Natural killer cell treated with Interleukin-12 subunit alpha and Interleukin-12 subunit beta and Interleukin-15 and Interleukin-18, amount 100 ng/mL, for 72 hours (primary cell): ENCODE measurements at places on chromosomes 11 and 22. TPM values are rescaled to one million over a fixed set of nuclear protein-coding genes. Genes with fewer than 3 reads are reported as not detected.

The OR5P2 gene
- not detected for total RNA-seq

The ART1 gene
- total RNA-seq = not detected

GRCh38 chr11:123773959-123774358, 19.6 kb upstream of the OR6X1 start:
- no peak overlapping the region for H3K4me3 ChIP-seq
- no peaks in the 10 kb centered on the region for H3K36me3 ChIP-seq
- DNase-seq = no peak
- peaks cover 15% of the 10 kb centered on the region for H3K27me3 ChIP-seq
- no peaks in the 10 kb centered on the region for H3K4me1 ChIP-seq
- H3K27ac ChIP-seq = no peak overlapping the region

The PGA3 gene
- not detected for total RNA-seq

DNA sequence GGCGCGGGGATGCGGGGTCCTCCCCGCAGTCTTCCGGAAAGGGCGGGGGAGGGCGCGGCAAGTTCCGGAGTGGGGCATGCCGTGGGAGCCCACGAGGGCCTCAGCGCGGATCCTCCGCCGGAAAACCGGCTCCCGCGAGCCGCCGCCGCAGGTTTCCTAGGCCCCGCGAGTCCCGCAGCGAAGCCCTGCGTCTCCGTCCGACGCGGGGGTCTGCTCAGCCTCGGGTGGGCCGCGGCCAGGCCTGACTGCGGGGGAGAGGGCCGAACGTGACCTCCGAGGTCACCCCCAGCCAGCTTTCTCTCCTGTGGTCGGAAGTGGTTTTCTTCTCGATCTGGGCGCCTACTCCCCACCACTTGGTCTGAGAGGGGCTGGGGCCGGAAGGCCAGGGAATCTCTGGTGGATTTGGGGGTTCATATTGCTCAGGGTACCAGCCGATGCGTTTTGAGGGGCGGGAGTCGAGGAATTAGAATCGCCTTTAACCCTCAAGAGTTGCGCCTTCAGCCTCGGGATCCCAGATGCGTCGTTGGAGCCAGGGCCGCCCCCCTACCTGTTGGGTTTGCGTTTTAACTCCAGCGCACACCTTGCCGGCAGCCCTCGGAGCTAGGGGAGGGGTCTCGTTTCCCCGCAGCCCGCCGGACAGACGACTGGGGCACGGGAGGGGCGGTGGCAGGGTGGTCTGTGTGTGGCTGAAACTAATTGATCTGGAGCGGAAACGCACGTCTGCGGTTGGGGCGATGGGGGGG, 3.6 kb upstream of the CCND1 start:
- H3K27me3 ChIP-seq = peaks cover 45% of the 10 kb centered on the region
- H3K4me3 ChIP-seq = no peak overlapping the region
- H3K36me3 ChIP-seq = no peaks in the 10 kb centered on the region
- peaks cover 5% of the 10 kb centered on the region for H3K4me1 ChIP-seq
- no peak for DNase-seq
- H3K27ac ChIP-seq = no peak overlapping the region

DNA sequence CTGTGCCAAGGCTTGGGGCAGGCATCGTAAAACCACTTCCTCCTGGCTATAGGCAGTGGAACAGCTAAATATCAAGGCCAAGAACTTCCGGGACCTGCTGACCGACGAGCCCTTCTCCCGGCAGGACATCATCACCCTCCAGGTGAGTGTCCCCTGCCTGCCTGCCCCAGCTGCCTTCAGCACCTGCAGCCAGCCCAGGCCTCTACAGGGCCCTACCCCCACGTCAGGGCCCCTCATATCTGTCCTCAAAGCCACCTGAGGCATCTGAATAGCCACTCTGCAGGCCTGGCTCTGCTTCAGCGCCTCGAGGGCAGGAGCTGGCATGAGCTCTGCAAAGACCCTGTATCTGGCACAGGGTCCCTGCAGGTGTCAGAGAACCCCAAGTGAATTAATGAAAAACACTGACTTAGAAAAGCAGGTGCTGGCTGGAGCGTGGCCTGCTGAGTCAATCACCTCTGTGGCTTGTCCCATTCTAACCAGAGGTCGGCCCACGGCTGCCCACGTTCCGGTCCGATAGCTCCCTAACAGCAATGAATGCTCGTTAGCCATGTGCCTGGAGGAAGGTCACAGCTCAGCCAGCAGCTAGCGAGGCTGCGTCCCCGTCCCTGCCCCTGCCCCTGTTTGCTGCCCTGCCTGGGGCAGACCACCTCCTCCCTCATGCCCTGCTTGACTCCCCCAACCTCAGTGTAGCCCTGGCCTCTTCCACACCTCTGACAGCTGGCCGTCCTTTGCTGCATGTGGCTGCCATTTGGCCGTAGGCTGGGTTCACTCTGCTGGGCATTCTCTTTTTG, 16.8 kb downstream of the PPIL2 start:
- H3K27me3 ChIP-seq = no peaks in the 10 kb centered on the region
- H3K4me3 ChIP-seq = no peak overlapping the region
- DNase-seq = no peak
- peaks cover 26% of the 10 kb centered on the region for H3K4me1 ChIP-seq
- no peak overlapping the region for H3K27ac ChIP-seq
- no peaks in the 10 kb centered on the region for H3K36me3 ChIP-seq

- H3K27me3 ChIP-seq = no peaks in the 10 kb centered on the region
- H3K36me3 ChIP-seq = peaks cover 14% of the 10 kb centered on the region
- H3K27ac ChIP-seq = no peak overlapping the region
- H3K4me1 ChIP-seq = peaks cover 14% of the 10 kb centered on the region
Measured at GRCh38 chr11:111736621-111737443, 29.4 kb downstream of the PPP2R1B start.

- DNase-seq = no peak
- H3K27me3 ChIP-seq = no peaks in the 10 kb centered on the region
- H3K4me1 ChIP-seq = no peaks in the 10 kb centered on the region
Measured at GRCh38 chr11:26228778-26229177, 103.2 kb upstream of the ANO3 start.

The HOATZ gene
- total RNA-seq = not detected

- peaks cover 21% of the 10 kb centered on the region for H3K4me1 ChIP-seq
- no peaks in the 10 kb centered on the region for H3K27me3 ChIP-seq
- H3K27ac ChIP-seq = peak within 1 kb of the TSS; percentile 75
- peak within 1 kb of the TSS; percentile 90 for H3K4me3 ChIP-seq
- H3K36me3 ChIP-seq = no peaks in the 10 kb centered on the region
Measured at GRCh38 chr11:65918211-65919140, at the start of gene C11orf68. C11orf68 (minus strand) TSS chr11:65919062; CDS start chr11:65919031, 31 bp downstream.

The OR5AK2 gene
- total RNA-seq = not detected

The RBFOX2 gene
- total RNA-seq = 1.8 TPM

DNA sequence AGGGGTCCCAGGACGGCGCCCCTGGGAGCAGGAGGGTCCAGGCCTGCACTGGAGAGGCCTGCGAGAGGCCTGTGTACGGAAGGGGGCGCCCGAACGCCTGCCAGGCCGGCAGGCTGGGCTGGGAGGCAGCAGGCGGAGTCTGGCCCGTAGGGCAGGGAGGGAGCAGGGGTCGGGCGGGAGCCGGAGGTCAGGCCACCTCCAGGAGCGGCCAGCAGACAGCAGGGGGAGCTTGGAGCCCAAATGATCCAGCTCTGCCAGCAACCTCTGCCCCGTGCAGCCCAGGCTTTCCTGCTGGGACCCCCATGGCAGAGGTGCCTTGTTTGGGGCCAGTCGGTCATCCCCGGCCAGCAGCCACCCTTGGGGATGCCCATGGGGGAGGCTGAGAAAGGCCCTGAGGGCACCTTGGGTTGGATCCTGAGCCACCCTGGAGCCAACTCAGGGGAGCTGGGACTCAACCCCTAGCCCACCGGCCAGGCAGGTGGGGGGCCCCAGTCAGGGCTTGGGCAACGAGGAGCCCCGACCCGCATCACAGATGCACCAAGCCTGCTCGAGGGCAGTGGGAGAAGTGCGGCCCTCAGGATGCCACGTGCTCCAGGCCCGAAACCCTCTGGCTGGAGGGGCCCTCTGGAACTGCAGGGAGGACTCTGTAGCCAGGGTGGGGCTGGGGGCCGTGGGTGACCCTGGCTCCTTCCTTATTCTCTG, 9.6 kb upstream of the SYT8 start:
- H3K36me3 ChIP-seq = no peaks in the 10 kb centered on the region
- no peak overlapping the region for H3K4me3 ChIP-seq
- H3K4me1 ChIP-seq = peaks cover 12% of the 10 kb centered on the region
- H3K27ac ChIP-seq = no peak overlapping the region
- peaks cover 9% of the 10 kb centered on the region for H3K27me3 ChIP-seq

DNA sequence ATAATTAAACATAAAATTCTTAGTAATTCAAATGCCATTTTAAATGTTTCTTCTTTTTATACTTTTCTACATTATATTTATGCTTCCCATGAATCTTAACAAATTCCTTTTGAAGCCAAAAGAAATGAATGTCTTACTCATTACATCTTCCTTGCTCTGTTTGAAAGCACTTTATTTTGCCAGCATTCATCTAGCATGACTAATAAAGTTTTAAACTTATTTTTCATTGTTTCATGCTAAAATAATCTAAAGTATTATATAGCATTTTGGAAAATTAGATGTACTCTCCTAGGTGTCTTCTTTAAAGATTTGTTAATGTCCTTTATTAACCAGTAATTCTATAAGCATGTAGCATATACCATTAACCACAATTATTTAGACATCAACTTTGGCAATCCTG, 9.7 kb upstream of the PIWIL4 start:
- H3K27ac ChIP-seq = no peak overlapping the region
- no peak for DNase-seq
- H3K4me3 ChIP-seq = no peak overlapping the region
- no peaks in the 10 kb centered on the region for H3K27me3 ChIP-seq
- H3K36me3 ChIP-seq = no peaks in the 10 kb centered on the region

- peak; percentile 55 for DNase-seq
- peaks cover 11% of the 10 kb centered on the region for H3K4me1 ChIP-seq
- H3K36me3 ChIP-seq = no peaks in the 10 kb centered on the region
- H3K4me3 ChIP-seq = no peak overlapping the region
Measured at GRCh38 chr11:1938343-1939005, 8.7 kb upstream of the MRPL23 start.

DNA sequence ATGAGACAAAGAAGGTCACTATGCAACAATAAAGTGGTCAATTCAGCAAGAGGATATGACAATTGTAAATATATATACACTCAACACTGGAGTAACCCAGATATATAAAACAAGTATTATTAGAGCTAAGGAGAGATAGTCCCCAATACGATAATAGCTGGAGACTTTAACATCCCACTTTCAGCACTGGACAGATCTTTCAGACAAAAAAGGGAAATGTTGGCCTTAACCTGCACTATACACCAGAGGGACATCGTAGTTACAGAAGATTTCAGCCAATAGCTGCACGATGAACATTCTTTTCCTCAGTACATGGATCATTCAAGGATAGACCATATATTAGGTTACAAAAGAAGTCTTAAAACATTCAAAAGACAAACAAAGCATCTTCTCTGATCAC, 29.9 kb downstream of the PIWIL3 start:
- H3K36me3 ChIP-seq = no peaks in the 10 kb centered on the region
- peaks cover 85% of the 10 kb centered on the region for H3K27me3 ChIP-seq
- no peak overlapping the region for H3K27ac ChIP-seq
- DNase-seq = no peak
- no peak overlapping the region for H3K4me3 ChIP-seq

The RAB36 gene
- 2.1 TPM for total RNA-seq

DNA sequence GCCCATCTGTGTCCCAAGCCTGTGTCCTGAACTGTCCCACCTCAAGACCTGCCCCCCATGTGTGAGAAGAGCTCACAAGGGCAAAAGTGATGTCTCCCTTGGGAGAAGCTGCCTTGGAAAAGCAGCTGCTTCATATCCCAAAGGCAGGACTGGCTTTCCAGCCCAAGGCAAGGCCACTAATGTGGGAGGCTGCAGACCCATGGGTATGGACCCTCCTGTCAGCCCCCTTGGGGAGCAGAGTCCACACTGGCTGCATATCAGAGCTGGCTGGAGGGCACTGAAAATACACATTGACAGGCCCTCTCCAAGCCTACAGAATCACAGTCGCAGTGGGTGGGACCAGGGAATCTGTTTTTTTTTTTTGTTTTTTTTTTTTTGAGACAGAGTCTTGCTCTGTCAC, 2.7 kb downstream of the PELI3 start:
- no peak overlapping the region for H3K4me3 ChIP-seq
- peaks cover 13% of the 10 kb centered on the region for H3K4me1 ChIP-seq
- H3K27ac ChIP-seq = no peak overlapping the region

GRCh38 chr11:405954-406795, 8.6 kb downstream of the SIGIRR start:
- H3K27ac ChIP-seq = no peak overlapping the region
- no peaks in the 10 kb centered on the region for H3K36me3 ChIP-seq
- H3K4me3 ChIP-seq = no peak overlapping the region
- DNase-seq = peak; percentile 57
- H3K27me3 ChIP-seq = no peaks in the 10 kb centered on the region

DNA sequence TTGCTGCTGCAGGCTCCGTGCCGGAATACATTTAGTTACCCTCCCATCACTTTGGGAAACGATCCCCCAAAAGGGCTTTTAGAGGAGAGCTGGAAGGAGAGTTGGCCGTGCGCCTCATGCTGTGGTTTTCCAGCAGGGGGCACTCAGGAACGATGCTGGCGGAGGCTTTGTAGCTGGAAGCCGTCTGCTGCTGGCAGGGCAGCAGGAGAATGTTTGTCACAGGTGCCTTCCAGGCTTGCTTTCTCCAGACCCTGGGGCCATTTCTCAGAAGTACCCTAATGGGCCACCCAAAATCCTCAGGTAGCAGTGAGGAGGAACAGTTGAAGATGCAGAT, 30.0 kb upstream of the CABP7 start:
- DNase-seq = no peak
- H3K27me3 ChIP-seq = no peaks in the 10 kb centered on the region
- H3K4me1 ChIP-seq = peaks cover 3% of the 10 kb centered on the region
- H3K4me3 ChIP-seq = no peak overlapping the region

The MGAT3 gene
- total RNA-seq = 2.6 TPM

GRCh38 chr11:1994121-1994520, 3.5 kb downstream of the H19 start:
- H3K27ac ChIP-seq = no peak overlapping the region
- H3K4me3 ChIP-seq = no peak overlapping the region
- no peaks in the 10 kb centered on the region for H3K36me3 ChIP-seq
- no peak for DNase-seq

The XPNPEP3 gene
- 26.1 TPM for total RNA-seq

DNA sequence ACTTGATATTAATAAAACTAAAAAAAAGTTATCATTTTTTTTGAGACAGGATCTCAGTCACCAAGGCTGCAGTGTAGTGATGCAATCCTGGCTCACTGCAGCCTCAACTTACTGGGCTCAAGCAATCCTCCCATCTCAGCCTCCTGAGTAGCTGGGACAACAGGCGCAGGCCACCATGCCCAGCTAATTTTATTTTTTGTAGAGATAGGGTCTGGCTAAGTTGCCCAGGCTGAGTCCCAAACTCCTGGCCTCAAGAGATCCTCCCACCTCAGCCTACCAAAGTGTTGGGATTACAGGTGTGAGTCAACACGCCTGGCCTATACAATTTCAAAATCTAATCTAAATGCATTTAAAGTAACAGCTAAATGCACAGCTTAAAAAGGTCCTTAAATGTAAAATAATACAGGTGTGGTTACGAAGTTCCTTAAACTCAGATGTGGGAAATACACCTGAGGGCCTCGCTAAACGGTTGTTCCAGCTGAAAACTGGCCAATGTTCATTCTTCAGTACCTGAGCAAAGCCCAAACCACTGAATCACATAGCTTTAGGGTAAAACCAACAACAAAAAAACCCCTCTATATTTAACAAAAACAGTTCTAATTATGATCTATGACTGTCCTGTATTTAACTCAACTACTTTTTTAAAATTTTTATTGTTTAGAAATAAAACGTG, 11.8 kb downstream of the NAP1L4 start:
- no peak overlapping the region for H3K27ac ChIP-seq
- H3K36me3 ChIP-seq = peaks cover 25% of the 10 kb centered on the region
- no peak for DNase-seq
- H3K27me3 ChIP-seq = no peaks in the 10 kb centered on the region
- H3K4me1 ChIP-seq = peaks cover 40% of the 10 kb centered on the region
